ENCODE measurements at places on chromosomes 5 and 9.

DNA sequence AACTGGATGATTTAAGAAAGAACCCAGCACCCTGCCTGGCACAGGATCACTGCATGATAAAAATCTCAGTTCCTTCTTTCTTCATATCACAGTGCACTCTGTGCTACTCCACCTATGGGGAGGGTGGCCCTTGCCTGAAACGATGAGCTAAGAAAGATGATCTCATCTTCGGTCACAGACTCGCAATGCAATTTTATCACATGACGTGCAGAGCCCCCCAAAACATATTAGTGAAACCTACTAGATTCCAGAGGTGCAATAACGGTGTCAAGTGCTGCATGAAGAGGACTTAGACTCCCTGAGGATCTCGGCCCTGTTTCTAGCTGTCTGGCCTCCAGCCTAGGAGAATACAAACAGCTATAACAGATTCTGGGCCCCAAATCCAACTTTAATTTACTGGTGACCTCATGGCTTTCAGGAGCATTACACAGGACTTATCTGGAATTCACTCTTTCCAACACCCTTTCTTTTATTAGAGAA, 104.0 kb downstream of the EBF1 start:
- DNase-seq = no peak

DNA sequence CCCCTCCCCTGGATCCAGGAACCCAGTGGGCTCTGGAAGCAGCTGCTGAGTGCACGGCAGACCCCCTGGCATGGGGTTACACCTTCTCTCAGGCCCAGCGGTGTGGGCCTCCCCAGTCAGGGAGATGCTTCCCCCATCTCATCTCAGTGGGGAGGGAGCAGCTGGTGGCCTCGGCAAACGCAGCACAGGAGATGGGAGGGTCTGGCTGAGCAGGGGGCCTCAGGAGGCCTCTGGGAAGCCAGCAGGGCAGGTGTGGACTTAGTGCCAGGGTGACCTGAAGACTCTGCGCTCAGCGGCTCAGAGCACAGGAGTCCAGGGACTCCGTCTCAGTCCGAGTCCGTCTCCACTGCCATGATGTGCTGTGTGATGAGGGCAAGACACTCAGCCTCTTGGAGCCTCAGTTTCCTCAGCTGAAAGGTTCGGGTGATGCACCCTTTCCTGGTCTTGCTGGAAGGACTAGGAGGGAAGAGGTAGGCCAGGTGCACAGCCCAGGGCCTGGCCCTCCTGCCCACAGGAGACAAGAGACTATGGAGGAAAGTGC, 100.6 kb downstream of the GTF3C4 start:
- no peak for DNase-seq

GRCh38 chr5:169003721-169004541, 297.0 kb downstream of the SLIT3 start:
- DNase-seq = no peak

DNA sequence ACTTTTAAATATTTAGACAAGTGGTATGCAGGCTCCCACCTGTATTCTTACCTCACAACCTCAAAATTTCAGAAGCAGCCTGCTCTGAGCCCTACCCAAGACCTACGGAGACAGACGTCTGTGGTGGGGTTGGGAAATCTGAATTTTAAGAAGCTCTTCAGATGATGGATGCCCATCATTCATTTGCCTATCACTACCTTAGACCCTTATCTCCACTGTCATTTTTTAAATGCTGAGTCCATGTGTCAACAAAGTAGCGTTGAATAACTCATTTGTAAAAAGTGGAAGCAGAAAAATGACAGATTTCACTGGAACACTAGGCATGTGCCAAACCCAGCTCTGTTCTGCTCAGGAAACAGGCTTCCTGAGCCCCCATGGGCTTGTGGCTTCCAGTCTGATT, 85.7 kb downstream of the PDE4D start:
- no peak for DNase-seq

DNA sequence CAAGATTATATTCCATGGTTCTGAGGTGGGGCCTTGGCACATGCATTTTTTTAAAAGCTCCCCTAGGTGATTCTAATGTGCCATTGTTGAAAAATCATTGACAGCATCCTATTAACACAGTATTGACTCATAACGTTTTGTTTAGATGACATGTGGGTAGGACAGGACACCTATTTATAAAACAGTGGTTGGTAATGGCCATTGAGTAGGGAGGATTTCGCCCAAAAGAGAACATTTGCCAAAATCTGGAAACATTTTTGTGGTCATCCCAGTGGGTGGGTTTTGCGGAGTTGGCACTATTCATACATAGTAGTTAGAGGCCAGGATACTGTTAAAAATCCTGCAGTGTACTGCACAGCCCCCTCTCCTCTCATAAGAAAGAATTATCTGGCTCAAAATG, 6.4 kb upstream of the CHD1 start:
- no peak for DNase-seq

- peak; percentile 48 for DNase-seq
These were observed at the start of gene FNBP1 for GRCh38 chr9:130042885-130043653. FNBP1 (minus strand) TSS chr9:130043189; CDS start chr9:130042975, 214 bp downstream.

DNA sequence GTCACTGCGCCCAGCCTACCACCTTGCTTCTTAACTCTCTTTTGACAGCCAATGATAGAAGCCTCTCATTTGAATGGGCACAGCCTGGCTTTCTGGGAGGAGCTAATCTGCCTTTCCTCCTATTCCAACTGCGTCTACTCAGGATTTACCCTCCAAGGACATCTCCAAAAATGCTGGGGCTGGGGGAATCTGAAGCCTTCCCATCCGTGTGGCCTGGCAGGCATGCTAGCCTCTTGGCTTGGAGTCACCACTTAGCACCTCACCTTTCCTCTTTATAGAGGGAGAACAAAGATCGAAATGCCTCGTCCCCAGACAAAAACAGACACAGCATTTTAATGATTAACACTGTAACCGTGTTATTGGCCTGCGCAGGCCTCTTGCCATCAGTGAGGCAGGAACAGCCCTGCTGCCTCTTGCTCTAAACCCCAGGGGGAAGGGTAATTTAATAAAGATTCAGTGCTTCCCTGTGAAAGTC, 108.2 kb upstream of the KLF4 start:
- no peak for DNase-seq

DNA sequence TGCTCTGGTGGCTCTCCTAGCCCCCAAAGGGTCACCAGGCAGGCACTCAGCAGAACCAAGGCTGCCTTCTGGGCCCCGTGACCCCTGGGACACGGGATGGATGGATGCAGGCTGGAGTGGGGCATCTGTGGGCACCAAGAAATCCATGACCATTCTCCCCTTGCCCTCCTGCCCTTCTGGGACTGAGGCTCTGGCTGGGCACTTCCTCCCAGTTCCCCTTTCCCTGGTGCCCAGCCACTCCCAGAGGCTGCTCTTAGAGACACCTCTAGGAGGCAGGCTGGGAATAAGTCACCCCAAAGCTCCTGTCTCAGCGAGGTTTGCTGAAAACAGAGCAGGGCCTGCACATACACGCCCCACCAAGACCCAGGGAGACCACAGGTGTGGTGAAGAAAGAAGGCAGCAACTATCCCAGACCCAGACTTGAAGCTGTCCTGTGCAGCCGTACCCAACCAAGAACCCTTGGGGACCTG, 943 bp downstream of the STING1 start:
- peak; percentile 42 for DNase-seq

DNA sequence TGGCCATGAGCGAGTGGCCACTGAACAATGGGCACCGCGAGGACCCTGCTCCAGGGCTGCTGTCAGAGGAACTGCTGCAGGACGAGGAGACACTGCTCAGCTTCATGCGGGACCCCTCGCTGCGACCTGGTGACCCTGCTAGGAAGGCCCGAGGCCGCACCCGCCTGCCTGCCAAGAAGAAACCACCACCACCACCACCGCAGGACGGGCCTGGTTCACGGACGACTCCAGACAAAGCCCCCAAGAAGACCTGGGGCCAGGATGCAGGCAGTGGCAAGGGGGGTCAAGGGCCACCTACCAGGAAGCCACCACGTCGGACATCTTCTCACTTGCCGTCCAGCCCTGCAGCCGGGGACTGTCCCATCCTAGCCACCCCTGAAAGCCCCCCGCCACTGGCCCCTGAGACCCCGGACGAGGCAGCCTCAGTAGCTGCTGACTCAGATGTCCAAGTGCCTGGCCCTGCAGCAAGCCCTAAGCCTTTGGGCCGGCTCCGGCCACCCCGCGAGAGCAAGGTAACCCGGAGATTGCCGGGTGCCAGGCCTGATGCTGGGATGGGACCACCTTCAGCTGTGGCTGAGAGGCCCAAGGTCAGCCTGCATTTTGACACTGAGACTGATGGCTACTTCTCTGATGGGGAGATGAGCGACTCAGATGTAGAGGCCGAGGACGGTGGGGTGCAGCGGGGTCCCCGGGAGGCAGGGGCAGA, 53.3 kb downstream of the JADE2 start:
- DNase-seq = no peak

DNA sequence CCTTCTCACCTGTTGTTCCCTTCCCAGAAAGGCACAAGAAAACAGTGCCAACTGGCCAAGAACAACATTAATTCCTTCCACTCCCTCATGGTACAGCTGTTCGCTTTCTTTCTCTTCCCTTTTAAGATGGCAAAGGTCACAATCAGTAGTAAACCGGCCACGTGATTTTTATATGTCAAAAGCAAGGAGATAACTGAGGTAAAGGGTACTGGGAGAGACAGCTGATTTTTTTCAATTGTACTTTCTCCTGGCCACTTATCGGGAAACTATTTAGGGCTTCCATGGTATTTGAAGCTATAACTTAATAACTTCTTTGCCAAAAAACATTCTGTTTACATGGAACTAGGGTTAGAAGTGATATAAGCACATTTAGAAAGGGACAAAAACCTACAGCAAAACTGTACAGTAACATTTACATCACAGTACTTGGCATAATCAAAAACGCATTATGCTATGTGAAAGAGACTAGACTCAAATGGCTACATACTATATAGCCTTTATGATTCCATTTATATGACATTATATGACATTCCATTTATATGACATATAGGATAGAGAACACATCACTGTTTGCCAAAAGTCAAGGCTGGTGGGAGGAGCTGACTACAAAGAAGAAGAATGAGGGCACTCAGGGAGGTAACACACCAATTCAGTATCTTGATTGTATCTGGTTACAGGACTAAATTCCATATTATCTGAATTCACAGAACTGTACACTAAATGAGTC, 24.8 kb downstream of the PLPP1 start:
- no peak for DNase-seq

DNA sequence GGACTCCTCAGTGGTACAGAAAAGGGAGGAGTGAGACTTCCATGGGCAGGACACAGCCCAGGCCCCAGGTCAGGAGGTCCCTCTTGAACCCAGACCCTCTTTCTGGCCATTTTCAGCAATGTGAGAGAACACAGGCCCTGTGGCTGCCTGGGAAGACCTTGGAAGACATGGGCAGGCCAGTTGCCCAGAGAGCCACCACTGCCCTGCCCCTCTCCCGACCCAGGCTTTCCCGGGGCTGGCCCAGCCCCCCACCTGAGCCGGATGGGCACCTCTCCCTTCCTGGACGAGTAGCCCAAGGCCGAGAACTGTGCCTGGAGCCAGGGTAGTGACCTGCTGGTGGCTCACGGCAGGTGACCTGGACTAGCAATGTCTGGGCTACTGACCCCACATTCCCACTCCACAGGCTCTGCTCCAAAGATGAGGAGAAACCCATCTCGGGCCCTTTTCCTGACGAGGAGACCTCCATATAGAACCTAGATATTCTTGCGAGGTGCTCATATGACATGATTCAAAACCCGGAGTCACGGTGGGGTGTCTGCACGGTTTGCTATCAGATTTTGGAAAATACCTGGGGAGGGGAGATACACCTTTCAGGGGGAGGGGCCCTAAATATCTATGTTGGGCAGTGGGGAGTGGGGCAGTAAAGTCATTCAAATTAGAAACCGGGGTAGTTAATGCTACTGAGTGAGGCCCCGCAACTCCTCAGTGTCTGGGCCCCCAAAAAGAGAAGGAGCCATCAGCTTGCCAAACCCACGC, 59.4 kb downstream of the ZNF354C start:
- DNase-seq = no peak

GRCh38 chr9:21047281-21047691, 15.8 kb upstream of the HACD4 start:
- DNase-seq = peak; percentile 74

- DNase-seq = no peak
These were observed 379.8 kb downstream of the SPOCK1 start for GRCh38 chr5:137119321-137119720.

- no peak for DNase-seq
These were observed 12.6 kb upstream of the SEMA5A start for GRCh38 chr5:9558319-9558965.

- no peak for DNase-seq
These were observed 9.2 kb upstream of the LCN15 start for GRCh38 chr9:136773386-136774044.

GRCh38 chr9:89449261-89449671, 48.6 kb downstream of the SEMA4D start:
- no peak for DNase-seq

DNA sequence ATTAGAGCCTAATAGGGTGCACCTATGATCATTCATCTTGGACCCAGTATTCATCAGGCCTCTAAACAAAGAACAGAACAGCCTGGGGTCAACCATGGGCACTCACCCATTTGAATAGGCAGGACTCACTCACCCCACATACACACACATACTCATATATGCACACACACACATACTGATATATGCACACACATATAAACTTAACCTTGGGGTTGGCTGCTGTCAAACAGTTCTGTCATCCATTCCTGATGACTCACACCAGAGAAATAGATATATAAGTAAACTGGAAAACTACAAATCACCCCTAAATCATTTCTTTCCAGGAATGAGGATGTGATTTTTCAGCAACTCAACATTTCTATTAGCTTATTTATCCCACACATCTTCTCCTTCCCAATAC, 51.3 kb downstream of the ARL15 start:
- no peak for DNase-seq

DNA sequence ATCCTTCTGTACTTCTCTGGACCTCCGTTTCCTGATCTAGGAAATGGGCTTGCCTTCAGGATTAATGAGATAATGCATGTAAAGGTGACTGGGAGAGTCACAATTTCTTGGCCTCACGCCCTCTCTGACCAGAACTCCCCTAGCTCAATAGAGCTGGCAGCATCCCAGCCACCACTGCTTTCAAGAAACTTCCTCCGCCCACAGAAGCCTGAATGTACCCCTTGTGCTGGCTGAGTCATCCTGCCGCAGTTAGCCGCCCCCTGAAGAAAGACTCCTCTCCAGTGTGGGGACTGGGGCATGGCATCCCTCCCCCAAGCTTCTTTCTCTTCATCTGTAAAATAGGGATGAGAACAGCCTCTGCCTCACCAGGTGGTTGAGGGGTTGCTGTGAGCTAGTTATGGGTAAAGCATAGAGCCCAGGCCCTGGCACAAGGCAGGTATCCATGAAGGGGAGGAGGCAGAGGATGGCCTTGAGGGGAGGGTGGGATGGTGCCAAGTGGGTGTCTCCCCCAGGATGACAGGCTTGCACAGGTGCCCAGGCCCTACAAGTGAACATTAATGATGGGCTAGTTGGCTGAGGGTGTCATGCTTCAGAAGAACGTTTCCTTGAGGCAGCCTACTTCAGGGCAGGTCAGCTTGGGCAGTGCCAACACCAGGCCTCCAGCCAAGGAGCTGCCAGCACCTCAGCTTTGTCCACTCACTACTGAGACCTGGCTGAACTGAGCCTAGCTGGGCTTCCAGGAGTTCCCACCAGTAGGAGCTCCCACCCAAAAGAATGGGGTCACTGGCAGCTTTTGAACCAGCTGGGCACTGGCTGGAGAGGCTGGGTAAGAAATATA, 3.4 kb downstream of the PDLIM4 start:
- DNase-seq = no peak

GRCh38 chr9:107727086-107727780, 237.7 kb upstream of the KLF4 start:
- DNase-seq = no peak

GRCh38 chr5:144201588-144201987, 30.9 kb downstream of the KCTD16 start:
- no peak for DNase-seq
